ENCODE measurements at places on chromosomes 3 and 15. TPM values are rescaled to one million over a fixed set of nuclear protein-coding genes. Genes with fewer than 3 reads are reported as not detected.

SAXO2 gene
- 0.06 TPM for total RNA-seq

SAMD7 gene
- total RNA-seq = not detected

TMCO5A gene
- total RNA-seq = not detected

VILL gene
- total RNA-seq = 6.2 TPM

TNFSF10 gene
- total RNA-seq = 46.3 TPM

ACTC1 gene
- 0.49 TPM for total RNA-seq

BCL2A1 gene
- not detected for total RNA-seq

FGD5 gene
- 141 TPM for total RNA-seq

CCDC33 gene
- not detected for total RNA-seq

PGBD4 gene
- total RNA-seq = 1.9 TPM

CHST13 gene
- not detected for total RNA-seq

SERPINI2 gene
- not detected for total RNA-seq

EEFSEC gene
- total RNA-seq = 2.3 TPM

SH2D7 gene
- not detected for total RNA-seq

SRGAP3 gene
- total RNA-seq = under 0.01 TPM

CHST2 gene
- 4.8 TPM for total RNA-seq

ZBTB47 gene
- total RNA-seq = 15.3 TPM

P2RY12 gene
- total RNA-seq = not detected

ENTPD3 gene
- total RNA-seq = not detected

STRIT1 gene
- total RNA-seq = not detected

PLA2G4E gene
- total RNA-seq = not detected

ERICH6 gene
- total RNA-seq = not detected

CAPN7 gene
- total RNA-seq = 15.4 TPM

SLC9C1 gene
- 0.13 TPM for total RNA-seq

UBE2Q2 gene
- 30.3 TPM for total RNA-seq

TRIM71 gene
- total RNA-seq = not detected

AHSG gene
- total RNA-seq = not detected

SCN11A gene
- 0.06 TPM for total RNA-seq

SERINC4 gene
- not detected for total RNA-seq

TP53BP1 gene
- total RNA-seq = 26.4 TPM

IP6K2 gene
- total RNA-seq = 62.6 TPM

Measured in bladder microvascular endothelial cell (primary cell).